Left ventricle myocardium inferior (tissue), 1 donor: ENCODE measurements at places on chromosomes 6 and 20.
A peak's percentile ranks its signal among the peaks of the same experiment; 100 is the strongest.

DNA sequence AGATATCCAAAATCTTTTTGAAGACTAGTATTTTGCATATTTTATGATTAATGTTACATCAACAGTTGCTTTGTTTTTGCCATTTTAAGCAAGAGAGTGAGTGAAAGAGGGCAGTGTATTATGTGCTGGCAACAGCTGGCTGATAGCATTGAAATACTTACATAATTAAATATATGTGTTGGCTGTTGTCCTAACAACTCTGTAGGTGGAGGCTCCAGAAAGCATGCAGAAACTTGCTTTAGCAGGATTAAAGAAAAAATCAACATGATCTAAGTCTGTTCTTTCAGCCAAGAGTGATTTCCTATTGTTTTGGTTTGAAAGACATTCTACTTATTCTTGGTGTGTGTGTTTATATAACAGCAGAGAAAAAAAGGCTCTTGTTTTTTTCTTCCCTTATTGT lies 127.5 kb downstream of the CDKAL1 start:
- no peak for DNase-seq

DNA sequence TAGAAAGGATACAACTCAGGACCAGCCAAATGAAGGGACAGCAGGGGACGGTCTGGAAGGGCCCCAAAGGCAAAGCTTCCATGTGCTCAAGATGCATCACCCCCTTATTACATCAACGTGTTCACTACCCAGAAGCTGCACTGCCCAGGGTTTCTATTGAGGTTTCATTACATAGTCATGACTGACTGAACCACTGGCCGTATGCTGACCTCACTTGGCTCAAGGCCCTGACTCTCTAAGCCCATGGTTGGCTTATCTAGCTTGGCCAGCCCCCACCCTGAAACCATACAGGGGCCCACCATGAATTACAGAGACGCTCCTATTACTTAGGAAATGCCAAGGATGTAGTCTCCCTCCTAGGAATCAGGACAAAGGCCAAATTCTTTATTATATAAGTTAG lies 179.4 kb downstream of the FOXC1 start:
- no peak for DNase-seq

DNA sequence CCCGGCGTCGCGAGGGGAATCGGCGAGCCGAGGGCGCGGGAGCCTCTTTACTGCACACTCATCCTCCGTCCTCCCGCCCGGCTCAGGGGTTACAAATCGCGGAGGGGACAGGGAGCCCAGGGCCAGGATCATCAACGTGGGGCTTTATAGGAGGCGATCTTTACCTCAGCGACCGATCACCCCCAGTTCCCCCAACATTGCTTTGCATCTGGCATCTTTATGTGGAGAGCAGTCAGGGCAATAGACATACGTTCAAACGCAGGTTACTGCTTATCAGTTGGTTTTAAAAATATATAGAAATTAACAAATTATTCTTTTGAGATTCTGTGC lies 634 bp downstream of the HSF2 start:
- peak; percentile 25 for DNase-seq

DNA sequence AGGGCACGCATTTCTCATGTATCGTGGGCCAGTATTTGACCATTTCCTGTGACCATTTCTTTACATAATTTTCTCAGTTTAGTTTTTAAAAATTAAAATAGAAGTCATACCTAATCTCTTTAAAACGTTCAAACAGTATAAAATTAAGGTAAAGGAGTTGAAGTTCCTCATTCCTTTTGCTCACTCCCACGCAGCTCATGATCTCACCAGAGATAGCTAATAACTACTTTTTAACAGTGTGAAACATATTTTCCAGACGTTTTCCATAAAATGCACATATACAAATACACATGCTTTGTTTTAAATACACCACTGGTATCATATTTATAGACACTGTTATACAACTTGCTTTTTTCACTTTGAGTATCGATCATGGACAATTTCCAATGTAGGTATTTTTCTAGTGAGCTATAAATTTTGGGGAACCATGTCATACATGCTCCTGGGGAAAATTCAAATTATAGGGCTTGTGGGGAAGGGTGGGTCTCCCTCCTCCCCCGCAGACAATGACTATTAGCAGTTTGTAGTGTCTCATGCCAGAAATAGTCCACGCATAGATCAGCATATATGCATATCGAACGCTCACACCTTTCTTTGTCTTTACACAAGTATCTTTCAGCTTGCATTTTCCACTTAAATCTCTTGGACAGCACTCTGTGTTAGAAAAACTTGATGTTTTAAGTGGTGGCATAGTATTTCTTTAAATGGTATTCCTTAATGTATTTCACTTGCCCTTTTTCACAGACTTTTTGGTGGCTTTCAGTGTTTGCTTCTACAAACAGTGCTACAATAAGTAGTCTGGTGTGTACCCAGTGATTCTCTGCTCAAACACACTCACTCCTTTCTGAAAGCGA lies 145.5 kb upstream of the ZNF217 start:
- DNase-seq, result no peak

GRCh38 chr6:144104898-144105487 lies 9.6 kb upstream of the SF3B5 start:
- no peak for DNase-seq

DNA sequence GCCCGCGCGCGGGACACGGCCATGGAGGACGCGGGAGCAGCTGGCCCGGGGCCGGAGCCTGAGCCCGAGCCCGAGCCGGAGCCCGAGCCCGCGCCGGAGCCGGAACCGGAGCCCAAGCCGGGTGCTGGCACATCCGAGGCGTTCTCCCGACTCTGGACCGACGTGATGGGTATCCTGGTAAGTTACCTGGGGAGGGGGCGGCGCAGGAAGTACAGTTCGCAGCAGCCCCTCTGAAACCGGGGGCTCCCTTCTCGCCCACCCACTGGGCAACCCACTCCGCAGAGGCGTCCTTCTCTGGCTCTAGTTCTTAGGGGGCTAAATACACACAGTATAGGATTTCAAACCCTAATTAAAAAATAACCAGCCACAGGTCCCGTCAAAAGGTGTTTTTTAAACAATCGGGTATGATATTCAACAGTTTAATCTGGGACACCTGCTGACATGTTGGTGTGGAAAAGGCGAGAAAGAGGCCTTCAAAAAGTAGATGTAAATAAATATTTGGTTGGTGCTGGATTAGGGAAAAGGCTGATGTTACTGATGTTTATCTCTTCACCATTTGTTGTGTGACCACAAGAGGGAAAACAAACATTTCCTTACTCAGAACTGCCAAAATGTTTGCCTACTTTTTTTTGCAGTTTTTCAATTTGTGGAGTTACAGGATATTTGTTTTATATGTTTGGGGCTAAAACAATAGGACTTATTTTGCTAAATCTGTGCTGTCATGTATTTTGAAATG lies 577 bp downstream of the SASH1 start:
- DNase-seq, result no peak

- DNase-seq, result no peak
Measured at GRCh38 chr6:77633471-77633870, 19.4 kb upstream of the MEI4 start.
